ENCODE measurements at places on chromosomes 11 and 22.

- no peak for DNase-seq
Measured at GRCh38 chr11:116687458-116688201, 85.2 kb downstream of the BUD13 start.

- no peak for DNase-seq
Measured at GRCh38 chr11:111422494-111423249, 43.6 kb upstream of the POU2AF1 start.

GRCh38 chr22:41672780-41673509 lies 15.7 kb downstream of the SNU13 start:
- no peak for DNase-seq

- DNase-seq, result no peak
Measured at GRCh38 chr11:79421820-79422219, 19.0 kb downstream of the TENM4 start.

- no peak for DNase-seq
Measured at GRCh38 chr11:3015796-3016195, 23.7 kb upstream of the NAP1L4 start.

DNA sequence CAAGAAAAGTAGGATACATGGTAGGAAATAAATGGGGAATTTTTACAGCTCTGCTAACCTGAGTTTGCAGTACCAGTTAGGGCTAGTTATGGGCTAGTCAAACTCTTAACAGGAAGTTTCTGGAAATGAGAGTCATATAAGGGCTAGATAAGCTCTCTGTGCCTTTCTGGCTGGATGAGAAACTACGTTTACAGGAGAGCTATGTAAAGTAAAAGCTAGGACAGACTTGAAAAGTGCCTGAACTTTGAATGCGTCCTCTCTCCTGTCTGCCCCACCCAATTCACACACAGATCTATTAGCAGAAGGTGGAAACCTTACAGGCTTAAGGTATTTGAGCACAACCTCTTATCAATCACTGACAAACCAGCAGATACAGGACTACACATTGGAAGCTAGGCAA lies 167.1 kb downstream of the SNX19 start:
- no peak for DNase-seq

DNA sequence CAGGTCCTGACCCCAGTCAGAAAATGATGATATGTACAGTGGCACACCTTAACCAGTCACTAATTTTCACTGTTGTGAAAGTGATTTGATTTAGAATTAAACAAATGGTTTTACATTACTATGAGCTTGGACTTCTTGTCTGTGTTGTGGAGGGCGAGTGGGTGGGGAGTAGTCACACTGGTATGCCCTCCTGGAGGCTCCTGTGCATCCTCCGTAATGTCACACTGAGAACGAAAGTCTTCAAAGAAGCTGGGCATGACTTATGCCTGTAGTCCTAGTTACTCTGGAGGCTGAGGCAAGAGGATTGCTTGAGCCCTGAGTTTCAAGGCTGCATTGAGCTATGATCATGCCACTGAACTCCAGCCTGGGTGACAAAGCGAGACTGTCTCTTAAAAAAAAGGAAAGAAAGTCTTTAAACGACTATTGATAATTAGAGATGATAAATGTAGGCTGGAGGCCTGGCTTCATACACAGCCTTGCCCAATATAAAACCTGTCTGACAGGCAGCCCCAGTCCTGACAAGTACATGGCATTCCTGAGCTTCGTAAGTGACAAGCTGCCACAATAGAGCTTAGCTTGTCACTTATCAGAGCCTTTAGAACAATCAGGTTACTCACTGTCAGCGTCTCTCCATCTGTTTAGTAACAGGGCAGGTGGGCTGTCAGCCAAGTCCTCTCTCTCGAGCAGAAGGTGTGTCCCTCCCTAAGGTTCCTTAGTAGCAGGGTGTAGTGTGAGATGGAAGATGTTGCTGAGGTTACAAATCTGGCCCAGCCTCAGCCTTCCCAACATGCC lies 5.0 kb upstream of the LIMK2 start:
- no peak for DNase-seq

DNA sequence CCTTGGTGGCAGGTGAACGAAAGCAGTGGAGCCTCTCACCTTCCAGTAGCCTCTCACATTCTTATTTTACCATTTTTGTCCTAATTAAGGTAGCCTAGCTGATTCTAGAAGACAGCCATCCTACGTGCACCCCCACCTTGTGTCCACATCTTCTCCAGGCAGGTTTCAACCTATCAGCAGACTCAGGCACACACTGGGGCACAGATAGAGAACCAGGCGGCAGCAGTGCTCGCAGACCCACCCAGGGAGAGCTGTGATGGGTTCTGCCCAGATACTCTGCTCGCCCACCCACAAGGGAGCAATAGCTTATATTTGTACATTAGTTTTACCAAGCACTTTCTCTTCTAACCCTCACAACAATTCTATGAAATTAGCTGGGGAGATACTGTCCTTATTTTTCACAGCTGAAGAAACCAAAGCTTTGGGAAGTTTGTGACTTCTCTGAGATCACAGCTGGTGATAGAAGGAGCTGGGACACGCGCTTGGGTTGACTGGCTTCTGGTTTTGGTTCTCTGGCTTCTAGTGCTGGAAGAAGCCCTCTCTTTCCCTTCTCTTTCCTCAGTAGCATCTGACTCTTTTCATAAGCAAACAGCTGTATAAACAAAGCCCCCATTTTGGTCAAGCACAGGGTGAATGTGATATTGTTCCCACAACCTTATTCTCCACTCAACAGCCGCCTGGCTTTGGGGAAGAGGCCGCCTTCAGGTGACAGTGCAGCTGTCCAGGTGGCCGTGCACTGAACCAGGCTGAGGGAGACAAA lies 36.9 kb downstream of the PPP2R1B start:
- DNase-seq, result no peak

- no peak for DNase-seq
Measured at GRCh38 chr22:26464312-26464711, 19.3 kb downstream of the HPS4 start.

- no peak for DNase-seq
Measured at GRCh38 chr11:1652026-1652425, 22.5 kb downstream of the KRTAP5-5 start.

DNA sequence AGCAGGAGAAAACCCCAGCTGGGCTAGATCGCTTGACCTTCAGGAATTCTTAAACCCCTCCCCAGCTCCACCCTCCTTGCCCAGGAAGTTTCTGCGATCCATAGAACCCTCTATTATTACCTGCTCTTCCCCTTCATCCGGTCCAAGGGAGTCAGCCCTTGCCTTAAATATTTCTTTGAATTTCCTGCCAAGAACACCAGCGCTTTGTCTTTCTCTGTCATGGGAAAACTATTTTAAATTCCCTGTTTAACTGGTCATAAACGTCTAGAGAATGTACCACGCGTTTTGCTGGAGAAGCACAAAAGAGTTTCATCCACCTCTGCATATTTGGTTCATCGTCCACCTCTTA lies 496 bp upstream of the TRAF6 start:
- DNase-seq, result peak; percentile 19

- no peak for DNase-seq
Measured at GRCh38 chr11:8023831-8024555, 36.9 kb downstream of the EIF3F start.

DNA sequence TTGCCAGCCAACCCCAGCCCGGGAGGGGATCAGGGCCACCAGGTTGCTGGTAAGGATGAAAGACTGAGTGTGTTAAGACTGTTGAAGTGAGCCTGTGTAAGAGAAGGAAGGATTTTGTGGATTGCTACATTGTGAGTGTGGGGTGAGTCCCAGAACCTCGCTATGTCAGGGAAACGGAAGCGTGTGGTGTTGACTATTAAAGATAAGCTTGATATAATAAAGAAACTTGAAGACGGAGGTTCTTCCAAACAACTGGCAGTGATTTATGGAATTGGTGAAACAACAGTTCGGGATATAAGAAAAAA lies 627 bp downstream of the JRKL start:
- no peak for DNase-seq

- no peak for DNase-seq
Measured at GRCh38 chr11:113160808-113161124, 153.6 kb upstream of the TTC12 start.

DNA sequence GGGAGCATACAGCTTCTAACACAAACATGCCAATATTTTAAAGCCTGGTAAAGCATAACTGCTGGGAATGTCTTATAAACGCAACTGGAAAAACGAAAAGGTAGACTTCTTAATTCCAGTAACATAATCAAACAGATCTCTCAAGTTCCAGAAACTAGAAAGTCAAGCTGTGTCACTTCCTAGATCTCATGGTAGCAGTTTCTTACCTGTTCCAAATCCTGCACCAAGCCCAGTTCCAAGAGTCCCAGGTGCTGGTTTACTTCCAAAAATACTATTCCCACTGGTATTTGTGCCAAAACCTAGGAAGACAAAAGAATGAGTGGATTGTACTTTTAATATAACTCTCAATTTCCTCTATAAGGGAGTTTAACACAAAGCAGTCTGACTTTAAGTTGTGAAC lies 44.2 kb downstream of the NUP98 start:
- no peak for DNase-seq

DNA sequence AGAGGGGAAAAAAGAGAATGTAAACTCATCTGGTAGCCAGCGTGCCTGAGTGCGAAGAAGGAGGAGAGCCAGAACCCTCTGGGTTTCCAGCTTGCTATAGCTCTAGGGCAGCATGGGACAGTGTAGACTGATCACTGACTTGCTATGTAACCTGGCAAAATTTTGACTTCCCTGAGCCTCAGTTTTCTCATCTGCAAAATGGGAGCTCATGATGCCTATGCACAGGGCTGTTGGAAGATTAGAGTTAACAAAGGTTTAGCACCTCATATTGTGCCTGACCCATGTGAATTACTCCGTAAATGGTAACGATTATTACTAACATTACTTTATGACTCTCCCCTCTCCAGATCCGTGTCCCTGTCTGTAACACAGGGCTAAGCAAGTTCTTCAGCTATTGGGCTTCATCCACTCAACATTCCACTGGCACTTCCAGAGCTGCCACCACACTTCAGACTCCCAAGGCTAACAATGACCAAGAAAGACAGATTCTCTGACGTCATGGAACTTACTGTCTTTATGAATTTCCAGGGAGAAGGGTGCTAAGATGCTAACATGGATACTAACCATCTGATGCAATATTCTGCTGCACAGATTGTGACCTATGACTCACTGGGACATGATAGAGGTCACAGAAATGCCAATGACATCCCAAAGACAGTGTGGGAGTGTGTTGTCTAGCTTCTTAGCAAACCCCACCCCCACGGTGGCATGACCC lies 195.2 kb downstream of the TRIM29 start:
- DNase-seq, result no peak

DNA sequence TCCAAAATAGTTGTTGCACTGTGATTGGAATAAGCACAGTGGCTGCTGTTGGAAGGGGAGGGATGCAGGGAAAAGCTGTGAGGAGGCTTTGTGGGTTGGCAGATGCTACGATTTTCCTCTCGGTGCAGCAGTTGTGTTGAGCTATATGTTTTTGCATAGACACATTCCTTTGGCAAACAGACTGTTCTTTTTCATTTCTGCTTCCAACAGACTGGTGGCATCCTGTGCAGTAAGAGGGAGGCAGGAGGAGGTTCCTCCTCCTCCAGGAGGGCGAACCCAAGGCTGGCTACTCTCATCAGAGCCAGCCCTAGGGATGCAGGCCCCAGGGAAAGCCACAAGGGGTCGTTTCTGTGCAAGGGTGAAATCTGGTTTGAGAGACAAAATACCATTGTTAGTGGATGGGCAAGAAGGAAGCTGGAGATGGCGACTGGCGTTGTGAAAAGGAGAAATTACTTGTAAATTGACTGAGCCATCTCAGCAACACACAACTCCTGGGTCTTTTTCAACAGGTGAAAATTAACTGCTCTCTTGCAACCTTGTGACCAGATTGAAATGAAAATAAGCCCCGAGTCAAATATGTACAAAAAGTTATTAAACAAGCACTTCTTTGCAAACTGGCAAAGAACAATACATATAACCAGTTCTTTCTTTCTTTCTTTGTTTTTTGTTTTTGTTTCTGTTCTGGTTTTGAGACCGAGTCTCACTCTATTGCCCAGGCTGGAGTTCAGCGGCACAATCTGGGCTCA lies 26.5 kb upstream of the UBASH3B start:
- no peak for DNase-seq

DNA sequence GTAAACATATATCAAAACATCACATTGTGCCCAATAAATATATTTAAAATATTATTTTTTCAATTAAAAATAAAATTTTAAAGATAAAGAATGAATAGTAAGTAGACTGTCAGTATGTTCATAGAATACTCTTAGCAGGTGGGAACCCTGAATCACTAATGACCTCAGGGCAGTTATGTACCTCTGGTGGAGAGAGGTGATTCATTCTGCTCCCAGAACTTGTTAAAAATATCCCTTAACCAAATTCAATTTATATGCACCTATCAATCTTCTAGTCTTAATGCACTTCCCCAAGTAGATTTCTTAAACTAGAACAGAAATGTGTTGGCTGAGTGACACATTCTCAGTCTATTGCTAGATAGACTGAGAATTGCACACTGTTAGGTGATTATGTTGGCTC lies 183.9 kb upstream of the SYN3 start:
- DNase-seq, result no peak

DNA sequence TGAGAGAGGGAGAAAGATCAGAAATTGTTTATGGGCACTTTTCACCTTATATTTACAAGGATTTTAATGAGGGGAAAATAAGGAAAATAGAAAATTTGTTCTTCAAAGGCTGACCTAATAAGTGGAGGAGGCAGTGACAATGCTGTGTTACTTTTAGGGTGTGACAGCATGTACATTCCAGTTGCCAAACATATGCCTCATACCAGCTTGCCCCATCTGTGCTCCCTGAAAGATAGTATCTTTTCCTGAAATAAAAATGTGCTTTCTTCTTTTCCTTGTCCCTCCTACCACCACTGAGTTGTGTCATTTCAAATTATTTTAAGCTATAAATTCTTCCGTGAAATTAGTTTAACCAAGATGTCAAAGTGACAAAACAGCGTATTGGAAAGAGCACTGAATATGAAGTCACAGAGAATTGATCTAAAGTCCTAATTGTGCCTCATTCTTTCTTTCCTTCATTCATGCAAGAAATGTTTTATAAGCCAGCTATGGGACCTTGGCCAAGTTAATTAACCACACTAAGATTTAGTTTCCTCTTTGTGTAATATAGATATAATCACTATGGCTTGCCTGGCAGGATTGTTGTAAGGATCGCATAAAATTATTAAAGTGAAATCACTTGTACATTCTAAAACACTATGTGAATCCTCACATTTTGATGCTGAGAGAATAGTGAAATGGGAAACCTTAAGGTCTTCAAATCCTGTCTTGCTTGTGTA lies 1307.5 kb upstream of the TENM4 start:
- no peak for DNase-seq
